ENCODE measurements at places on chromosomes 4 and X. TPM values are rescaled to one million over a fixed set of nuclear protein-coding genes. Genes with fewer than 3 reads are reported as not detected.
A peak's percentile ranks its signal among the peaks of the same experiment; 100 is the strongest.

DNA sequence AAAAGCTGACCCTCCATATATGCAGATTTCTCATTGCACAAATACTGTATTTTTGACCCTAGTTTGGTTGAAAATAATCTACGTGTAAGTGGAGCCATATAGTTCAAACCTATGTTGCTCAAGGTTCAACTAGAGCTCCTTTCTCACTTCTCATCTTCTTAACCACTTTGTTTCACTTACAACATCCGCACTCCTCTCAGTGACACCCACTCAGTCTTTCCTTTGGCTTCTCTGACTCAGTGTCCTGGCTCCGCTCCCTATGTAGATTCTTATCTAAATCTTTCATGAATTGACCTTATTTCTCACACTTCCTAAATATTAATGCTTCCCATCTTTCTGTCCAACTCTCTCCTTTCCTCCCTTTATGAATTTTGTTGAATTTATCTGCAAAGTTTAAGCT is 32.9 kb upstream of the DKK2 start:
- no peak for DNase-seq

DNA sequence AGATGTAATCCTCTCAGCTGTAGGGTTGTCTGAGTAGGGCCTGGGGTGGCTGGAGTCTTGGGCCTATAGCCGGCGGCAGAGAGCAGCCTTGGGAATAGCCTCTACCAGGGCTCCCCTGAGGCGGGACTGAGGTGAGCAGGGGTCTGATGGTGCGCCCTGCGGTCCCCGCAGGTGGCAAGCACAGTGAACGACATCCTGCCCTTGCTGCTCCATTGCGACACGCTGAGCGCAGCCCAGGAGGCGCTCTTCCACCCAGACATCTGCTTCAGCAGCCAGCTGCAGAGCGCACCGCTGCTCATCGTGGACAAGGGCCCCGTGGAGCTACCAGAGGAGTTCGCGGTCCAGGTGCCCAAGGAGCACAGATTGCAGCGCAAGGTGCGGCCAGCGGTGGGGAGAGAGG is 317.0 kb downstream of the ADGRL3 start:
- DNase-seq = no peak

GRCh38 chr4:81197864-81198524 is 17.0 kb downstream of the PRKG2 start:
- no peak for DNase-seq

CORIN gene
- 0.25 TPM for total RNA-seq

TLR2 gene
- not detected for total RNA-seq

- DNase-seq = peak; percentile 75
Observed at GRCh38 chr4:10180927-10181744, 64.5 kb upstream of the WDR1 start.

GRCh38 chrX:48488034-48488433 is 12.0 kb downstream of the FTSJ1 start:
- no peak for DNase-seq

DNA sequence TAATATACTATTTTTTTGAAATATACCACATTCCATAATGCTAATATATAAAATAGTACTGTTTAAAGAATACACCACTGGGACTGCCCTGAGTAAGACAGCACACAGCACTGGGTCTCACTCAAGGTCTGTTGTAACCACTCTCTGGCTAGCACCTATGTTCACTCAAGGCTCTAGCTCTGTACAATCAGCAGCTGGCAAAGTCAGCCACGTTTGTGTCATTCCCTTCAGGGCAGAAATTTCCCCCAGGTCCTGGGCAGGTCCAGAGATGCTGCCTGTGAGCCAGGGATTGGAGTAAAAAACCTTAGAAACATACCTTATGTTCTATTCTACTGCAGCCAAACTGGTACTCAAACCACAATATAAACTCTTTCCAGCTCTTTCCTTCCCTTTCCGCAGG is 1160.2 kb upstream of the ADGRL3 start:
- no peak for DNase-seq

RHOXF2B gene
- not detected for total RNA-seq

COX7B2 gene
- total RNA-seq = not detected

DNA sequence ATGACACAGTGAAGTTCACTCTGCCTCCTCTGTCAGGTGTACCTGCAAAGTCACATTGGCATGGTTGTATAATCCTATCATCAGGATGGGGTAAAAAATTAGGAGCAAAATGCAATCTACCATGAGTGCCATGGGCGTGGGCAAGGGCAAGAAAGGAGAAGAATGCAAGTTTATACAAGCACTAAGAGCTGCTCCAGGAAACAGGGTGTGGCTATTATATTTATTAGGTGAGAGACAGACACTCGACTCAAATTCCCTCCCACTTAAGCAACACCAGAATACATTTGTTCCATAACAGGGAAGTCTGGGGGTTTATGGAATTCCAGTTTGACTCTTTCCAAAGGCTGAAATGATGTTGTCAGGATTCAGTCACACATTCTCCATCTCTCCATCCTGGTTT is 378.8 kb downstream of the BCOR start:
- no peak for DNase-seq

GRCh38 chr4:176959980-176960379 is 167.3 kb upstream of the VEGFC start:
- DNase-seq = no peak

- DNase-seq = no peak
Observed at GRCh38 chr4:84167093-84167492, 332.0 kb downstream of the NKX6-1 start.

STATH gene
- total RNA-seq = 0.29 TPM

GRCh38 chrX:136261321-136261720 is 10.1 kb upstream of the MAP7D3 start:
- DNase-seq = no peak

IGSF1 gene
- 1.9 TPM for total RNA-seq

DNA sequence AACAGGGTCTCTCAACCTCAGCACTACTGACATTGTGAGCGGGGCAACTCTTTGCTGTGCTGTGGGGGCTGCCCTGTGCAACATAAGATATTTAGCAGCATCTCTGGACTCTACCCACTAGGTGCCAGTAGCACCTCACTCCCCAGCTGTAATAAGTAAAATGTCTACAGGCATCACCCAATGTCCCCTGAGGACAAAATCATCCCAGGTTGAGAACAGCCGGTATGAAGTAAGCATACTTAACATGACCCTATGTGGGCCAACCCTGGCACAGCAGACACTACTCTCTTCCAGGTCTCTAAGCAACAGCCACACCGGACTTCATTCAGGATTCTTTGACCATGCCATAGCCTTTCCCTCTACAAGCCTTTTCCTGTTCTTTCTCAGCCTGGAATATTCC is 10.5 kb upstream of the MGST2 start:
- DNase-seq = peak; percentile 52

DNA sequence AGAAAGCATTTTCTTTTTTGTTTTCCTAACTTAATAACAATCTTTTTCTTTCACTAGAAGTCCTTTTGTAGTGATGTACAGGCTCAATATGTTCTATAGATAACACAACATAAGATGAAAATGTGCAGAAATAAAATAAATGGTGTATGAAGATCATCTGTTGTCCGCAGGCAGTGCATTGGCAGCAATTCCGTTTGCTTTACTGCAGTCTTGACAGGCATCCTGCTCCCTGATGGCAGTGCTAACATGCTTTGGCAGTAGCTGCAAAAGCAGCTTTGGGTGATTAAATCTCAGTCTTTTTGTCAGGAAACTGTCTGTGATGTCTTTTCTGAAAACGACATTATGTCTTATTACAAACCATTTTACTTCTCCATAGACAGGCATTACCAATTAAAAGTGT is 131.4 kb downstream of the TRAM1L1 start:
- no peak for DNase-seq

DNA sequence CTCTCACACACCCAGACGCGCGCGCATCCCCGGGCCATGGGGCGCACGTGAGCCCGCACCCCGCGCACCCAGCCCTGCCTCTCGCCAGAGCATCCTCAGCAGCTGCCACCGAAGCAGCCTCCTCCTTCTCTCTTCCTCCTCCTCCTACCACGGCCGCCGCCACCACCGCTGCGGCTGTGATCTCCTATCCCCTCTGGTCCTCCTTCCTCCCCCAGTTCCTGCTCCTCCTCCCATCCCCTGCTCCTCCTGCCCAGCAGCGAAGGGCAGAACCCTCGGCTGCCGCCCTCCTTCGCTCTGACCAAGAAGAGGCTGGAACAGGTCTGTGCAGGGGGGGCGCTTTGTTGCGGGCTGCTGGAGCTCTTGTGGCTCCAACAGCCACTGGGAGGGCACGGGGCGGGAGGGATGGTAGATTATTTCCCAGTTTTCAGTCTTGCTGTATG is 148.7 kb upstream of the CHRDL1 start:
- DNase-seq = no peak

- peak; percentile 79 for DNase-seq
Observed at GRCh38 chr4:31370866-31371465, 650.8 kb downstream of the PCDH7 start.

MTMR8 gene
- 1.6 TPM for total RNA-seq

DNA sequence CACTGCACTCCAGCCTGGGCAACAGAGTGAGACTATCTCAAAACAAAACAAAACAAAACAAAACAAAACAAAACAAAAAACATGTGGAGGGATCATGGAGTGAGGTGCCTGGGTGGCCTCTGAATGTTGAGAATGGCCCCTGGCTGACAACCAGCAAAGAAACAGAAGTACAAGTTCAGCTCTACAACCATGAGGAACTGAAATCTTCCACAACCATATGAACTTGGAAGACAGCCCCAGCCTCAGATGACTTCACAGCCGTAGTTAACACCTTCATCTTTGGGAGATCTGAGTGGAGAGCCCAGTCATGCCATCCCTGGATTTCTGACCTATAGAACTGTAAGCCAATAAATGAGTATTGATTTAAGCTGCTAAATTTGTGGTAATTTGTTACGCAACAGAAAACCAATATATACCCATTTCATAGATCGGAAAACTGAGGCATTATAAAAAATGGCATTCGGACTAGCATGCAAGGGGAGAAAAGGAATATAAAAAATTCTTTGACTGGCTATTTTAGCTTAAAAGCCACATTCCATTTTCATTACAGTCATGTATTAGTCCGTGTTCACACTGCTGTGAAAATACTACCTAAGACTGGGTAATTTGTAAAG is 138.7 kb upstream of the RAPGEF2 start:
- DNase-seq = no peak

CNKSR2 gene
- total RNA-seq = 6.0 TPM

- no peak for DNase-seq
Observed at GRCh38 chr4:47646372-47646771, 161.3 kb downstream of the ATP10D start.

DNA sequence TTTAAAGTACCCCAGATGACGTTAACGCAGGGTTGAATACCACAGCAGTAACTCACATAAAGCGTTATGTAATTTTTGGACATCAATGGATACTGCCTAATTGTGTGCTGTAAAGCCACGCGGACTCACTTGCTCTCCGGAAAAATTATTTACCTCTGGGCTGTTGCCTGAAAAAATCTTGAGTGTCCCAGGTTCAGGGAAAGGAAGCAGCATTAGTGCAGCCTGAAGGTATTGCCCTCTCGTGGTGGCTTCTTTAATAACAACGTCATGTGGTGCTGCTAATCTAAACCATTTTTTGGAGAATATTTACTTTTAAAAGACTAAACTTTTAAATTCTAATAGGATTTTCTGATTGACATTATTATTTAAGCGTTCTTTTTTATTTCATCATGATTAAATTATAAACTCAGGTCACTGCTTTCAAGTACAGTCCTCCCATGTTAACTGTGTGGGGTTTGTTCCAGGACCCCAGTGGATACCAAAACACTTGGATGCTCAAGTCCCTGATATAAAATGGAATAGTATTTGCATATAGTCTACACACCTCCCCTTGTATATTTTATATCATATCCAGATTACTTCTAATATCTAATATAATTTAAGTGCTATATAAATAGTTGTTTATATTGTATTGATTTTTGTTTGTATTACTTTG is 384.8 kb downstream of the FAM133A start:
- DNase-seq = peak; percentile 14

DNA sequence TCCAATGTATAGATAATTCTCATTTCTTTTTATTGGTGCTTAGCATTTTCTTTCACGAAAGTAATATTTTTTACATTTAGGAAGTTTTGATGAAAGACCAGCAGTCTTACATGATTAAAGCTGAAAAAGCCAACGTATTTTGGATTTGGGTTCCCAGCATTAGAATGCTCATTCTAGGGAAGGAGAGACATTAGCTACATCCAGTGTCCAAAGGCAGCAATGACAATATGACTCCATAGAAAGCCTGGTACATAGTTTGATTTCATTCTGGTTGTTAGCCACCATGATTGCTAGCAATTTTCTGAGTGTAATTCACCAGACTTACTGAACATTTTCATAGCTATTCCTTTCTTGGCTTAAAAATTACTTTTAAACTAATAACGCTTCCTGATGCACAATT is 1397.5 kb downstream of the PCDH7 start:
- peak; percentile 17 for DNase-seq

SPANXD gene
- total RNA-seq = 74.7 TPM

CHST7 gene
- 0.80 TPM for total RNA-seq

- DNase-seq = no peak
Observed at GRCh38 chr4:8700531-8700930, 108.0 kb downstream of the CPZ start.

DNA sequence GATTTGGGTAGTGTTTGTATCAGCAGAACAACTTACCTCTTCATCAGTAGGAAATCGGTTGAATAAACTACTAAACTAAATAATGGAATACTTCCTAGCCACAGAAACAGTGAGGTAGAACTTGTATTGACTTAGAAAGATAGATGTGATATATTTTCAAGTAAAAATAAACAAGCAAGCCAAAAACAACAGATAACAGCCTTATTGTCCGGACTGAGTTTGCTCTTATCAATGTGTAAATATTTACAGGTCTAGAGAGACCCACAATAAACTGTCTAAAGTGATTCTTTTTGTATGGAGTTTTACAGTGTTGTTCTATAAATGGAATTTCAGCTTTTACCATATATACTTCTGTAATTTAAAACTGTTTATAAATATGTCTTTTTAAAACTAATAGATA is 721.8 kb downstream of the ADGRL3 start:
- no peak for DNase-seq

DNA sequence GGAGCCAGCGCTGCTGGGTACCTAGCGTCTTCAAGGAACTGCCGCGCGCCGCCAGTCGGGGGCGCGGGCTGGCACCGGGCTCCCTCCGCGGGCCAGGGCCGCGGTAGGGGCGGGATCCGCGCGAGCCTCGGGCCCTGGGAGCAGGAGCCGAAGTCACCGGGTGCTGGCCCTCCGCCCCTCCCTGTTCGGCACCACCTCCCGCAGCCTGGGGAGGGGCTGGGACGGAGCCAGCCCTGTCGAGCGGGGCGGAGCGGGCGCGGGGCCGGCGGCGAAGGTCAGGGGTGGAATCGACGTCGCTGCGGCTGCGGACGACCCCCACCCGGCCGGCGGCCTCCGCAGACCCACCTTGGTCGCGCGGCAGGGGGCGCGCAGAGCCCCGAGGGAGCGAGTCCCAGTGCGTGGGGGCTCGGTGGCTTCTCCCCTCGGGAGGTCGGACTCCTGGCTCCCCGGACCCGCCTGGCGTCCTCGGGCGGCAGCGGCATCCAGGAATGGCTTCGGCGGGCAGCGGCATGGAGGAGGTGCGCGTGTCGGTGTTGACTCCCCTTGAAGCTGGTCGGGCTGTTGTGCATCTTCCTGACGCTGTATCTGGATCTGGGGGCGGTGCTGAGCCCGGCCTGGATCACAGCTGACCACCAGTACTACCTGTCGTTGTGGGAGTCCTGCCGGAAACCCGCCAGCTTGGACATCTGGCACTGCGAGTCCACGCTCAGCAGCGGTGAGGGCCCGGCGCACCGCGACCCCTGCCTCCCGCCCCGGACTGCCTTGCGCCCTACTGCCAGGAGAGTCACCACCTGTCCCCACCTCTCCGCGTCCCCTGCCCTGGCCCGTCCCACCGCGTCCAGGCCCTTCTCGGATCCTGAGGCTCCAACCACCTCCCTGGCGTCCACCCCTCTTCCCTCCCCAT is 50.5 kb upstream of the FAM47C start:
- DNase-seq = no peak

SSX2B gene
- total RNA-seq = 2.7 TPM

GRCh38 chr4:112003231-112003907 is 141.9 kb upstream of the FAM241A start:
- DNase-seq = no peak

Measured in H4 (cell line).